Dorsolateral prefrontal cortex (tissue), 122 donors: ENCODE measurements at places on chromosomes 12 and 14. TPM values are rescaled to one million over a fixed set of nuclear protein-coding genes. Genes with fewer than 3 reads are reported as not detected.

AMN1 gene
- total RNA-seq, result 55.2 TPM

CKAP4 gene
- total RNA-seq, result 21.0 TPM

GPR162 gene
- 158 TPM for total RNA-seq

CLEC4C gene
- total RNA-seq, result not detected

KRT7 gene
- 0.36 TPM for total RNA-seq

TRPV4 gene
- 0.77 TPM for total RNA-seq

PRH2 gene
- not detected for total RNA-seq

LIN7A gene
- 25.5 TPM for total RNA-seq

XPOT gene
- 57.3 TPM for total RNA-seq

SLC4A8 gene
- 96.1 TPM for total RNA-seq

KSR2 gene
- 32.9 TPM for total RNA-seq

SLCO1B1 gene
- total RNA-seq, result not detected

DEGS2 gene
- total RNA-seq, result 5.0 TPM

GDF11 gene
- total RNA-seq, result 19.6 TPM

MGP gene
- 8.4 TPM for total RNA-seq

TMEM30B gene
- total RNA-seq, result 0.25 TPM

C12orf42 gene
- 1.3 TPM for total RNA-seq

KCNC2 gene
- total RNA-seq, result 105 TPM

SLC39A5 gene
- not detected for total RNA-seq

SLC22A17 gene
- 527 TPM for total RNA-seq

SNW1 gene
- 60.9 TPM for total RNA-seq

NGDN gene
- total RNA-seq, result 34.7 TPM

NXPH4 gene
- total RNA-seq, result 4.1 TPM

INHBE gene
- not detected for total RNA-seq

TMTC1 gene
- 57.3 TPM for total RNA-seq

CFAP54 gene
- 8.2 TPM for total RNA-seq
